ENCODE measurements at places on chromosomes 11 and 22.

GRCh38 chr11:11710556-11710955 is 88.8 kb upstream of the GALNT18 start:
- no peak for DNase-seq

DNA sequence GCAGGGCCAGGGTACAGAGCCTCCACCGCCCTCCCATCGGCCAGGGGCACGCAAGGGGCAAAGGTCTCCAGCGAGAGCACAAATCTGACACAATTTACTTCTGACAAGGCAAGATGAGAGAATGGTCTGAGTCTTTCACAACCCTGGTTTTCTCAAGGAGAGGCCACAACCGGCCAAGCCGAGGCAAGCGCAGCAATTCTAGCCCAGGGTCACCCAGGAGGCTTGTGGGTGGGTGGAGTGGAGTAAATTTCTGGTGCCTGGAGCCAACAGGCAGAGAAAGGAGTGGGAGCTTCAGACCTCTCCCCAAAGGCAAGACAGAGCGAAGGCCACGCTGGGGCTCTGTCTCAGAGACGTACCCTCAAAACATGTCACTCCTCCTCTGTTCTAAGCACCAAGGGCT is 9.3 kb downstream of the LARGE2 start:
- no peak for DNase-seq

DNA sequence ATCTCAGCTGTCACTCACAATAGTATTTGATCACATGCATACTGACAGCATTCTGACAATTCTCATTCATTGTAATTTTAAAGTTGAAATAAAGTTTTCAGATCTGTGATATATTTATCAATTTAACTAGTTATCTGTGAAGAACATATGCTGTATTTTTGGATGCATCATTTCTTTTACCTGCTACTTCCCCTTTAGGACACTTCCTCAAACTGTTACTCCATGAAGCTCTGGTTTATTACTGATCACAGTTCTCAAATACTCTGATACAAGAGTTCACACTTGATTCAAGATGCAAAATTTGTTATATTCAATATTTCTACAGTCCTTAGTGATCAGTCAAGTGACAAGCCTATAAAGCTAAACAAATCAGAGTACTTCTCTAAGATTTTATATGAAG is 1655.2 kb downstream of the LRRC4C start:
- DNase-seq, result no peak

DNA sequence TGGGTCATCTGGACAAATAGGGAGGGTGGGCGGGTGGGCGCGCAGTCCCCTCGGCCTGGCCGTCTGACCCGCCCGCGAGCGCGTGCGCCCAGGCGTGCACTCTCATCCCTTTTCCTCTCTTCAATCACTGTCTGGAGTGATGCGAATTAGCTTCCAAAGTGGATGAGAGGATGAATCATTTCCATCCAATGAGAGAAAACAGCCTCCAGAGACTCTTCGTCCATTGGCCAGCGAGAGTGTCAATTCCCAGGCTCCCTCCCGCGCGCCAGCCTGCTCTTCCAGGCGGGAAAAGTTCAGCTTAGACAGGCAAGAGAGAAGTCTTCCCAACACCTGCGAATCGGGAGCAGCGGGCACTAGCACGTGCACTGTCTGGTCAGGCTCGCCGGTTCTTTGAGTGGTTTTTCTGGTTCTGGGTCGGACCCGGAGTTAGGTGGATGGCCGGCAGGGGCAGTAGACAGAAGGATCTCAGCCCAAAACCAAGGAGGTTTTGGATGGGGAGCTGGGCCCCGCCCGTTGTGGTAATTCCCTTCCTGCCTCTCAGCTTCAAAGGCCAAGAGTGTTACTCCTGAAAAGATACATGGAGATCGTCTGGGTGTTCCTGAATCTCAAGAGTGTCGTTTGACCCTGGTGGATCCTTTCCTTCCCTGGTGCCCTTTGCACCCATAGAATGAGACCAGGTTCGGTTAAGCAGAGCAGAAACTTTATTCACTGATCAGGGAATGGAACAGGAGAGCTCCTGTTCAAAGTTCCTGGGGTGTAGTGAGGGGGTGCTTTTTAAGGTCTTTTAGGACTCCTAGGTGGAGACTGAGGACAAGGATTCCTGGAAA is 33.4 kb upstream of the GLYATL1 start:
- no peak for DNase-seq

- peak; percentile 41 for DNase-seq
These were observed 22.6 kb upstream of the PKNOX2 start for GRCh38 chr11:125141686-125142535.

- no peak for DNase-seq
These were observed 276.9 kb downstream of the FAM76B start for GRCh38 chr11:95512682-95513081.

DNA sequence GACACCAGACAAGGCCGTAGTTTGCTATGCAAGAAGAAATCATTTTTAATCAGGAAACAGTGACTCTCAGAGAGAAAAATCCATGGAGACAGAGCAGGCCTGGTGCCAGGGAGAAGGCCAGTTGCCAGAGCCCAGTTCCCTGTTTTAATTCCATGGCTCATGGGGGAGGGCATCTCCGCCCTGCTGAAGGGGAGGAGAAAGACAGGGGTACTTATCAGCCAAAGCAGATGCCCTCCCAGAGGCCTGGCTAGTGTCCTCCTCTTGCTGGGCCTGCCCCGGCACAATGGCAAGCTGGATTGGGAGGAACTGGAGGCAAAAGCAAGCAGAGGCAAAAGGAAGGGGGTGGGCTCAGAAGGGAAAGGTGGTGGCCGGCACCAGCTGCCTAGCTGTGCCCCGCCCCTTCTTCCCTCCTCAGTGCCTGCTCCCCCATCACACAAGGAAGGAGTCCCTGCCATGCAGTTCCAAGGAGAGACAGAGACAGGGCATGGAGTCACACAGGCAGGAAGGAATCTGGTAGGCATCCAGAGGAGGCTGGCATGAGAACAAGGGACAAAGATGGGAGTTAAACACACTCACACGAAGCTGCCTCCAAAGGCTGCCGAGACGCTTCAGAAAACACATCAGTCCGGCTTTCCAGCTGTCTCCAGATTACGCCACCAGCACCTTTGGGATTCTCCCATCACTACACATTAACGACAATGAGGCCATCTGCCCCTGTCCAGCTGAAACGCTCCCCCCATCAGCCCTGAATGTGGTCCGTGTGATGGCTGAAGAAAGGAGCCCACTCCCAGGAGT is 591.8 kb downstream of the BUD13 start:
- no peak for DNase-seq

DNA sequence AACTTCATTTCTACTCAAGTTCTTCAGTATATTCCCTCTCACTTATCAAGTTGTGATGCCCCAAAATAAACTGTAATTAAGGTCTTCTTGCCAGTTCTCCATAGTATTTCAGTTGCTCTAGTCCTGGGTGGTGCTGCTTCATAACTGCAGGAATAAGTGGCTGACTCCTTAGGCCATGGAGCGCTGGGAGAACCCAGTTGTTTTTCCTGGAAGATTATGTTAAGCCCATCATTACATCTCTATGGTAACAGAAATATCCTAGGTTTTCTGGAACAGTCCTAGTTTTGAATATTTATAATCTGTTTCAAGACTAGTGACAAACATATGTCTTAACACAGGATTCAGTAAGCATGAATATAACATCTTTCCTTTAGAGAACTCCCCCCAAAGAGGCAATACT is 7.6 kb downstream of the SYTL2 start:
- no peak for DNase-seq

GRCh38 chr11:27705873-27706820 is 5.9 kb upstream of the BDNF start:
- DNase-seq, result no peak

DNA sequence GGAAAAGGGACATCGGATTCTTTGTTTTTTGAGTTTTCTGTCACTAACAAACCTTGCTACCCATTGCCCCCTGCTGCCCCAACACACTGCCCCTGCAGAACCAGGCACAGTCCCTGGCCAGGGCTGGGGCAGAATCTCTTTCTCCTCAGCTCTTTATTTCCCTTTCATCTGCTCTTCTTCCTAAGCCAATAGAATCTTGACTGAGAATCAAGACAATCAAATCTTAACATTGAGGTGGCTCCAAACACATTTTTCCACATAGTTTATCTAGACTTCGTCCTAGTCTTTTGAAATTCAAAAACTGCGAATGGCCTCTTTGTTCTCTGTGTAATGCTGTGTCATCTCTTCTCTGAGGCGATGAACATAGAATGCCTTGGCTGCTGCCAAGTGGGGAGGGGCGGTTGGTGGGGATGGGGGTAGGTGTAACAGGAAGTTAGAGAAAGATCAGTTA is 16.1 kb upstream of the NTM start:
- DNase-seq, result no peak

DNA sequence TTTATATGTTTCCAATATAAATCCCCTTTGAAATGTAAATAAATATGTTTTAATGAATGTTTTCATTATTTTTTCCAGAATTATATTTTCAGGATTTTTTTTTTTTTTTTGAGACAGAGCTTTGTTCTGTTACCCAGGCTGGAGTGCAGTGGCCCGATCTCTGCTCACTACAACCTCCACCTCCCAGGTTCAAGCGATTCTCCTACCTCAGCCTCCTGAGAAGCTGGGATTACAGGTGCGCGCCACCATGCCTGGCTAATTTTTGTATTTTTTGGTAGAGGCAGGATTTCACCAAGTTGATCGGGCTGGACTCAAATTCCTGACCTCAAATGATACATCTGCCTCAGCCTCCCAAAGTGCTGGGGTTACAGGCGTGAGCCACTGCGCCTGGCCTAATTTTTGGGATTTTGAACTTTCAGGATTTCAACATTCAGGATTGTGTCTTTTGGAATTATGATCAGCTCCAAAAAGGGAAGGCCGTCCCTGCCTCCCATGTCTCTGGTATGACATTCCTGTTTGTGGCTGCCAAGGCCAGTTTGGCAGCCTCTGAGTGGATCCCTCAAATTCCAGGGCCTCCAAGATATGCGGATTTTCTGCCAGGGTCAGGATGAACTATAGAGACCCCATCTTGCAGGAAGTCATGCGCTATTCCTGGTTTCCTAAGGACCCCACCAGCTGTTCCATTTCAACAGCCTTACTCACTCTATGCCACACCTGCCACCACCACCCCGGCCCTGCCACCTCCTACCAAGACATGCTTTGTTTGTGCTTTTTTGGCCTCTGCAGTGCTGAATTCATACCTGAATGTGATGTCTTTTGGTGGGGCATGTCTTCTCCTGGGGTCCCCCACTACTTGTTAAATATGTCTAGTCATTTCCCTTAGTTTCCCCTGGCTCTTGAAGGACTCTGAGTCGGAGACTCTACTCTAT is 21.9 kb upstream of the TMPRSS4 start:
- no peak for DNase-seq

- DNase-seq, result no peak
These were observed 1.3 kb downstream of the ACR start for GRCh38 chr22:50739279-50739691.

DNA sequence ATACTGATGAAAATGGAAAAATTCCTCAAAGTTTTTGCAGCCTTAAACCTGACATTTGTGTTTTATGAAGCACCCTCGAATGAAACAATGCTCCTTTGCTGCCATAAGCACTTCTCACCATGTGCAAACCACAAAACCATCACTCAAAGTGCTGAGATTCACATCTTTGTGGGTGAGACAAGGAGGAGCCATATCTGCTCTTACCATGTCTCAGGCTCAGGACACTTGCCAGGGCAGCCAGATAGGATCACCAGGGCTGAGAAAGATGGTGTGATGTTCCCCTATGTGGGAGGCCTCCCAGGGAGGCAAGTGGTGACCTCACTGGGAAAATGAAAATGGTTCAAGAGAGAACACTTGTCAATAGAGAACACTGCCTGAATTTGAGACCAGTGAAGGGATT is 120.4 kb downstream of the CCDC34 start:
- no peak for DNase-seq

GRCh38 chr11:8636127-8636526 is 42.1 kb upstream of the STK33 start:
- DNase-seq, result no peak

- DNase-seq, result no peak
These were observed 9.9 kb upstream of the CARD18 start for GRCh38 chr11:105149477-105149876.

DNA sequence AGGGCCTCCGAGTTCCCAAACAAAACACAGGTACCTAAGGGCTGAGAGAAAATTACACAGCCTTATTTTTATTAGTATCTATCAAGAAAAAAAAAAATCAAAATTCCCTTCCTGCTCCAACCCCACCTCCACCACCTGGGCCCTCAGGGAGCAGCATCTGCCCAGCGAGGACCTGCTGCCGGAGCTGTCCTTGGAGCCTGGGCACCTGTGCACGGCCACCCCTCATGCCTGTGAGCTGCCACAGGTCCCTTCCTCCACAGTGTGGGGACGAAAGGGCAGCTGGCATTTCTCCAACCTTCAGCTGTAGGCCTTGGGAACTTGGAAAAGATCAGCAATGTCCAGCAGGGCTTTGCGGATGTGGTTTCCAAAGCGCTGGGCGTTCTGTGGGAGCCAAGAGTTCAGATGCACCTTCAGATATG is 6.3 kb upstream of the SYCE3 start:
- DNase-seq, result no peak

- DNase-seq, result no peak
These were observed 1256.7 kb downstream of the LRRC4C start for GRCh38 chr11:40202589-40203270.

DNA sequence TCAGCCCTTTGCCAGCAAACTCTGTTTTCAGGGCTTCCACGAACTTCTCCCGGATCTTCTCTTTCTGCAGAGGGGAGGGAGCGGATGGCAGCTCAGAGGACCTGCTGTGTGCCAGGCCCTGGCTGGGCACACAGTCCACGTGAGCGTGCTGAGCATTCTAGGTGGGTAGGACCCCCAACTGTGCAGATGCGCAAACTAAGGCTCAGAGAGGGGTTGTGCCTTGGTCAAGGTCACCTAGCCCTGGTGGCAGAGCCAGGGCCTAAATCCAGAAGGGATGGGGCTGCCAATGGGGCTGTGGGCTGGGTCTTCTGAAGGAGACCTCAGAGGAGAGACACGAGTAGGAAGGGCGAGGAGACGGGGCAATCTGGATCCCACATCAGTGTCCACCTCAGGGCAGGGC is 10.8 kb downstream of the PMM1 start:
- no peak for DNase-seq

GRCh38 chr22:32836280-32837123 is 35.0 kb downstream of the TIMP3 start:
- DNase-seq, result peak; percentile 13

- DNase-seq, result peak; percentile 27
These were observed 87.6 kb upstream of the FSHB start for GRCh38 chr11:30143098-30143705.

DNA sequence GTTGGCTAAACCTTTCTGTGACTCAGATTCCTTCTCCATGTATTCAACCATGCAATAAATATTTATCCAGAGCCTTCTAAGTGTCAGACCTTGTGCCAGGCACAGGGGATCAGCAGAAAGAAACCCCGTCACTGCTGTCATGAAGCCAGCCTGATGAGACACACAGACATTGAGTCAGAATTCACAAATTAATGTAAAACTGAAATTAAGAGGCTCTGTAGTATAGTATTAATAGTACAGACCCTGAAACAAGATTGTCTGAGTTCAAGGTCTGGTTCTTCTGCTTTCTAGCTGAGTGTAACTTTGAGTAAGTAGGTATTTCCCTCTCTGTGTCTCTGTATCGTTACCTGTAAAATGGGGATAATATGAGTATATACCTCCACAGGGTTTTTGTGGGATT is 46.9 kb downstream of the ME3 start:
- DNase-seq, result no peak

- DNase-seq, result no peak
These were observed 393.5 kb downstream of the JRKL start for GRCh38 chr11:96783311-96783710.
